Esophagus squamous epithelium (tissue), 5 donors: ENCODE measurements at places on chromosomes 6 and 20. TPM values are rescaled to one million over a fixed set of nuclear protein-coding genes. Genes with fewer than 3 reads are reported as not detected.

Gene SNX3
- 155 TPM for total RNA-seq

DNA sequence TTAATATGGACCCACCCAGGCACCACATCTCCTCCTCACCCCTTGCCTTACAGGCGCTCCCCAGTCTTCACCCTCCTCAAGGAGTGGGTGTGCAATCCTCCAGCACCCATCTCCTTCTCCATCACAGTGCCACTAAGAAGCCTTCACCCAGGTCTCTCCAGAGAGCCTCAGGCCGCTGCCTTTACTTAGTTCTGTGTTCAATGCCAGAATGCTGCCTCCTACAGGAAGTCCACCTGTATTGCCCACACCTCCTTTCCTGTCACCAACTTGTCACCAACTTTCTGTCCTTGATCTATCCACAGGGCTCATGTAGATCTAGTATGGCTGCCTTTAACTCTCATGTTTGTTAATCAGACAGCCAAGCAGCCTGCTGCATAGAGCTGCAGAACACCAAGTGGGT is 586 bp upstream of the LST1 start:
- no peak for DNase-seq
- H3K27ac ChIP-seq, result peak overlapping the region; percentile 49
- no peaks in the 10 kb centered on the region for H3K36me3 ChIP-seq
- H3K4me1 ChIP-seq, result peaks cover 13% of the 10 kb centered on the region
- no peaks in the 10 kb centered on the region for H3K27me3 ChIP-seq

DNA sequence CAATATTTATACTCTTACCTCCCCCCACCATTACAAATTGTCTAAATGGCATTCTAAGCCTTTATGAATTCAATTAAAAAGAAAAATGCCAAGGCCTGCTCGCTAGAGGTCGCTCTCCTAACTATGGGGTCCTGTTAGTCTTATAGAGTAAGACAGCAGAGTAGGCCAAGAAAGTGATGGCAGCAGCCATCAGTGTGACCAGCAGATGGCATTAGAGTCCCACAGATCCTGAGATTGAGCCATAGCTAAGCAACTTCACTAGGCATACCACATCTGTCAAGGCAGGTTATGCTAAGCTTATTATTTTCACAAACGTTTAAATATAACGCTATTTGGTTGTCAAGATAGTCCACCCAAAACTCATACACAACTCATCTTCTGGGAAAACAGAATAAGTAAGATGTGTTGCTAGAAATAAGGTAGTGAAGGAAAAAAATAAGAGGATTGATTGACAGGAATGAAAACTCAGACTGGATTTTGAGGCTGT is 57.6 kb upstream of the SCAF8 start:
- no peaks in the 10 kb centered on the region for H3K27me3 ChIP-seq
- no peak overlapping the region for H3K27ac ChIP-seq
- no peak overlapping the region for H3K4me3 ChIP-seq
- DNase-seq, result peak; percentile 61
- H3K36me3 ChIP-seq, result no peaks in the 10 kb centered on the region

DNA sequence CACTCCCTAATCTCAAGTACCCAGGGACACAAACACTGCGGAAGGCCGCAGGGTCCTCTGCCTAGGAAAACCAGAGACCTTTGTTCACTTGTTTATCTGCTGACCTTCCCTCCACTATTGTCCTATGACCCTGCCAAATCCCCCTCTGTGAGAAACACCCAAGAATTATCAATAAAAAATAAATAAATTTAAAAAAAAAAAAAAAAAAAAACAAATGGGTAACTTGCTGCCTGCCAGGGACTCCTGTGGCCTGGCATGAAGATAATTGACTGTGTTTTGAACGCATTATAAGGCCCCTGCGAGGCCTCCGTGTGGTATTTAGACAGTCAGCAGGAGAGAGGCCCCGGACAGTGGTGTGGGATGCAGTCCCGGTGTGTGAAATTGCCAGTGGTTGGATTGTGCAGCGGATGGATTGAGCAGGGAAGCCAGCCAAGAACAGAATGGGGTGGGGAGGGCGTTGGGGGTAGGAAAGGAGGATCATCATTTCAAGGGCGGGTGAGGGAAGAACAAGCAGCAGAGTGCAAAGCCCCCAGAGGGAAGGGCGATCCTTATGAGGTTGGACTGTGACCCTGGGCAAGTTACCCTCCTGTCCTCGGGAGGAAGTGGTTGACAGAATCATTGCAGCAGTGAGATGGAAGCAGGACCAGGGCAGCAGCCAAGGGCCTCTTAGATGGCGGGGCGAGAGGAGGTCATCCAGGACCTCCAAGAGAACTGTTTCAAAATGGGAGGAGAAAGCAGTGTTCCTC is 43.3 kb downstream of the PPARD start:
- H3K27ac ChIP-seq, result no peak overlapping the region
- H3K4me3 ChIP-seq, result no peak overlapping the region
- no peaks in the 10 kb centered on the region for H3K27me3 ChIP-seq
- no peaks in the 10 kb centered on the region for H3K4me1 ChIP-seq
